ENCODE measurements at places on chromosomes 6 and 20.

- DNase-seq: no peak
Measured at GRCh38 chr20:38434301-38434741, 807 bp downstream of the SNHG17 start.

DNA sequence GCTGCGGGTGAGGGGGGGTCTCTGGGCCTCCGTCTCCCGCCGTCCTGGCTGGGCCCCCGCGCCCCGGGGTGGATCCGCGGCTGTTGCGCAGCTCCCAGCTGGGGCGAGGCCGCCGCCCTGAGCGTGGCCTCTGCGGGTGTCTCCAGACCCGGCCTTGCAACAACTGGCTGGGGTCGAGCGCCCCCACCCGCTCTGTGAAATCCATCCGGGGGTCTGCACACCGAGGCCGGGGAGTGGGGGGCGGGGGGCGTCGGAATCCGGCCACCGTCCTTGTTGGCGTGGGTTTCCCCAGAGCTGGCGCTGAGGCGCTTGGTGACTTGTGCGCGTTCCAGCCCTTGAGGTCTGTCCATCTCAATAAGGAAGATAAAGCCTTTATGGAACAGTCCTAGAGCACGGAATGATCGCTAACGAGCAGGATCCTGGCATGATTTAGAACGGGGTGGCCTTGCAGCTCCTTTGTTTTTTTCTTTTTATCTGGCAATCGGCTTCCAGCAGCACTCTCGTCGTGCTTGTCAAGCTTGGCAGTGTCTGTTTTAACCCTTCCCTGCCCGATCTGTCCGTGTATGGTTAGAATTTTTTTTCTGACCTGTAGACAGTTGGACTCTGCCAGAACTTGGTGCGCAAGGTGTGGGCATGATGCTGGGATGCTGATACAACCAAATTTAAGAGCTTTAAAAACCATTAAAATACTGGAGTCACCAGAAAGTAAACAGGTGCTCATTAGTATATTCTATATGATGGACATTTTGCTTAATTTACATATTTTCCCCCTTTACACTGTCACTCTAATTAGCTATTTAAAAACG is 675 bp downstream of the DSTN start:
- DNase-seq: no peak

GRCh38 chr20:13659288-13659687 is 20.6 kb upstream of the TASP1 start:
- DNase-seq: no peak

GRCh38 chr20:54013471-54013870 is 56.9 kb downstream of the BCAS1 start:
- DNase-seq: no peak

DNA sequence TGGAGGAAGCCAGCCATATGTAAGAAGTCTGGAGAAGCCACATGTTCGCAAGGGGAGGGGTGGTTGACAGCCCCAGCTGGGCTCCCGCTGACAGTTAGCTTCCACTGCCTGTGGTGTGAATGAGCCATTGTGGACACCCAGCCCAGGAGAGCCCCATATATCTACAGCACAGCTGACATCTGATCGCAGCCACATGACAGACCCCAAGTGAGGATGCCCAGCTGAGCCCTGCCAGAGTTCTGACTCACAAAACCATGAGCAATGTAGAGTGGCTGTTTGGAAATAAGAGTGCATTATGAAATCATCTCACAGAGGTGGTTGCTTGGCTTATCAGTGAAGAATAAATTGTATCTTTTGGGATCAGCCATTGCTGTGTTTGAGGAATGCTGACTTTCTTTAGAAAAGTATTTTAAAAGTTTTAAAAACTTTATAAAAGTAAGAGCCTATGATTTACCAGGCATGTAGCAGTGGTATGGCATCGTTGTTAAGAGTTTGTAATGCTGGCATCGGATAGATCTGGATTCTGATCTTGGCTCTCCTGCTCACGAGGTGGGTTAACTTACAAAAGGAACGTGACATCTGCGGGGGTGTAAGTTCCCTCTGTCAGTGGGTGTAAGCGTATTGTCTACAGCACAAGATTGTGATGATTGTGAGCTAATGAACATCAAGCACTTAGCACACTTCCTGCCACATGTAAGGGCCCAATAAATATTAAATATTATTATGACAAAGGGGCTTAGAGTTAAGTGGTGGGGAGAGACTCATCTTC is 24.1 kb downstream of the CFAP61 start:
- no peak for DNase-seq

DNA sequence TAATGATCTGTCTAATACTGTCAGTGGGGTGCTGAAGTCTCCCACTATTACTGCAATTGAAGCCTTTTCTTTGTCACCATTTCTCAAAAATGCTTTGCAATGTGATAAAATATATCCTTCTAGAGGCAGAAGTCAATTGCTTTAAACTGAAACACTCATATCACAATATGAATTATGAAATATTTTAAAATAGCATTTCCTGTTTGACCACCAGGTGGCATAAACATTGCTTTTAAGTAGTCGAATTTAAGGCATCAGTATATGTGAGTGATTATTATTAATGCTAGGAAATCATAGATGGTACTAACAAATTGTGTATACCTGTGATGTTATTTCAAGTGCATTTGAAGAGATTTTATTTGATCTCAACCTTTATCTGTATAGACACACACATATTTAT is 87.5 kb downstream of the MEI4 start:
- DNase-seq: no peak

DNA sequence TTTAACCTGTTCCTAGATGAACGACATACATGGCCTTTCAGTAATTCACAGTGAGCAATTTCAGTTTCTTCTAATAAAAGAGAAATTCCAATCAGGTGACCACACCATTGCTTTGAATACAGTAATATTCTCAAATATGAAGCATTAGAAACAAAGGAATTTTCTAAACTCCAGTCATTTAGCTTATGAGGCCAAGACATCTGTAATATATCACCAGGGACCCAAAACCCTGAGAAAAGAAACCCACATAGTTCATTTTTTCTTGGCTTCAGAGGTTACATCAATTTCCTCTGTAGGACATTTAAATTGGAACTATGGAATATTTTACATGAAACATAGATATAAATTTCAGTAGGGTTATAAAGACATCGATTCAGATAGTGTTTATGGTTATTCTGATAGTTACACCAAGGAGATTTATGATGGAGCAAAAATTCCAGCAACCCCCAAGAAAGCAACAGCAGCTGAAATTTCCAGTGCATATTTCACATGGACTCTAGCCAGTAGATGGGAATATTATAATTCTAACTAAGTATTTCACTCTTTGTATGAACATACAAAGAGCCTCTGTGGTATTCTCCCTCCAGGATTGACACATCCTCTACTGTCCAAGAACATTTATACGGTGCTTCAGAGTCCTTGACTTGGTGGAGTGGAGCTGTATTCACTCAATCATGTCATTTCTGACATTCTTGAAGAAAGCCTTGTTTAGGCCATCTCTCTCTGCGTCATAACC is 82.9 kb downstream of the ADGRG6 start:
- DNase-seq: no peak

GRCh38 chr6:20447581-20448132 is 46.0 kb downstream of the E2F3 start:
- DNase-seq: no peak

DNA sequence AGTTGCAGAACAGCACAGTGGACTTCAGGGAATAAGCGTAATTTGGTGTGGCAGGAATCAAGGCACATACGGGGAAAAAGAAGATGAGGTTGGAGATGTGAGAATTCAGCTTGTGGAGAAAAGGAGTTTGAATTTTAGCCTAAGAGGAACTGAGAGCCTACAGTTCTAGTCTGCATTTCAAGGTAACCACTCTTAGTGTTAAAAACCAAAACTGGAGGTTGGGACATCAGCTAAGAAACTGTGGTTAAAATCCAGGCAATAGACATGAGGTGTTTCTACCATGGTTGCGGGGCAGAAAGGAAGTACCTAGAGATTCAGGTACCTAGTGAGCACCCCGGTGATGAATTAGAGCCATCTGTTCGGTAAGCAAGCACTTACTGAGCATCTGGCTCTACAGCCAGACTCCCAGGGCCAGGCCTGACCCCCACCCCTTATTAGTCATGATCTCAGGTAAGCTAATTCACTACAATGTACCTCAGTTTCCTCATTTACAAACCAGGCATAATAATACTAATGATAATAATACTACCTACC is 44.4 kb downstream of the FAXC start:
- no peak for DNase-seq

GRCh38 chr6:49556429-49556837 is 6.0 kb downstream of the C6orf141 start:
- no peak for DNase-seq

GRCh38 chr6:124719913-124720312 is 242.3 kb upstream of the RNF217 start:
- no peak for DNase-seq

- no peak for DNase-seq
Measured at GRCh38 chr20:50491926-50492634, 18.1 kb upstream of the PTPN1 start.

- DNase-seq: no peak
Measured at GRCh38 chr20:41902346-41902745, 284.2 kb upstream of the CHD6 start.

DNA sequence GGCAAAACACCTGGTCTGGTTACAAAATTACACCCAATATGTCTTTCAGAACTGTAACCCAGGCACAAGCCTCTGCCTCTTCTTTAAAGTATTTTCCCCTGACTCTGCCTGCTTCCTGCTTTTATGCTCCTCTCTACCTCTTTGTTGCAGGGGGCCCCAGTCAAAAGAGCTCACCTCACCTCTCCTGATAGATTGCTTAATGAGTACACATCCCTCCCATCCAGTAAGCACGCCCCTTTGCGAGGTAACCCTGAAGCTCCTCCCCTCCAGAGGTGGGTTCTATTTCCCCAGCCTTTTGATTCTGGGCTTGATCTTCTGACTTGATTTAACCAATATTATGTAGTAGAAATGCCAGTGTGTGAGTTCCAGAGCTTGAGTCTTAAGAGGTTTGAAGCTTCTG is 56.6 kb upstream of the EYA2 start:
- no peak for DNase-seq

DNA sequence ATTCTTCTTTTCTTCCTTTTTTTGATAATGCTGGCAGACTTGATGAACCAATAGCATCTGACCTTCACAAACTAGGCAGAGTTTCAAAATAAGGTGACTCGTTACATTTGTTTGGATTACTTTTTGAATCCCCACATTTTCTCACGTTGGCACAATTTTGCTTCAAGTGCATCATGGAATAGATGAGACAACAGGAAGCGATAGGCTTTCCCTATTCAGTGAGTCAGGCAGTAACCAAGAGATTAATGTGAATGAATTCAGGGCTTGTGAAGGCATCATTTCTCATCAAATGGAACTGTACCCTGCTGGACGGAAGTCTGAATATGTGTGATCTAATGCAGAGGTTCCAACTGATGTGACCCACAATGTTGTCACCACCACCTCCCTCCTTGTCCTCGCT is 10.7 kb downstream of the RFPL4B start:
- no peak for DNase-seq

DNA sequence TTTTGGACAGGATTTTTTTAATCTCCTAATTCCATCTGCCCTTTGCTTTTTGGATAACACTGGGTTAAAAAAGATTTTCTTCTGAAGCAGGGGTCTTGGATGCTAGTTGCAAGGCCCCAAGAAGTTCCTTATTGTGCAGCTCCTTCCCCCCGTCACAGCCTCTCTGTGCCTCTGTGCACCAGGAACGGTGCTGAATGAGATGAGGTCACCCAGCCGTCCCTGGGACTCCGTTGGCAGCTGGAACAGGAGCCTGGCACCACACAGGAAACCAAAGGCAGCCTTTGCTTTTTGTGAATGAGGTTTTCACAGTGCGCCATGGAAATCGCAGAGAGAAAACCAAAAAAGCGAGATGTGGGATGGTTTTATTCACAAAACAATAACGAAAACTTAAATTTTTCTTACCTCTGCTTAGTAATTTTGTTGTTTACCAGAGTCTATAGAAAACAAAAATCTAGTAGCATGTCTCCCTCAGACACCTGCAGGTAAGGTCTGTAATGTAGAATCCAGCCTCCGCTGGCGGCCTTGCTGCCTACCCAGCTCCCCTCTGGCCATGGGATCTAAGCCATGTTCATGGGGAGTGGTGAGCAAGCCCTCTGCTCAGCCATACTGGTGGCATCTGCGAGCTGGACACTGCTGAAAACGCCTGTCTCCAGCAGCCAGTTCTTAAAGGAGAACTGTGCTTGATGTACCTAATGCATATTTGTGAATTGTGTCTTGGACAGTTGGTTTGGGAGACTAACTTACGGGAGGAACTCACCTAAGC is 40.4 kb upstream of the SYNJ2 start:
- no peak for DNase-seq

- no peak for DNase-seq
Measured at GRCh38 chr20:60102665-60103210, 144.5 kb downstream of the CDH26 start.

DNA sequence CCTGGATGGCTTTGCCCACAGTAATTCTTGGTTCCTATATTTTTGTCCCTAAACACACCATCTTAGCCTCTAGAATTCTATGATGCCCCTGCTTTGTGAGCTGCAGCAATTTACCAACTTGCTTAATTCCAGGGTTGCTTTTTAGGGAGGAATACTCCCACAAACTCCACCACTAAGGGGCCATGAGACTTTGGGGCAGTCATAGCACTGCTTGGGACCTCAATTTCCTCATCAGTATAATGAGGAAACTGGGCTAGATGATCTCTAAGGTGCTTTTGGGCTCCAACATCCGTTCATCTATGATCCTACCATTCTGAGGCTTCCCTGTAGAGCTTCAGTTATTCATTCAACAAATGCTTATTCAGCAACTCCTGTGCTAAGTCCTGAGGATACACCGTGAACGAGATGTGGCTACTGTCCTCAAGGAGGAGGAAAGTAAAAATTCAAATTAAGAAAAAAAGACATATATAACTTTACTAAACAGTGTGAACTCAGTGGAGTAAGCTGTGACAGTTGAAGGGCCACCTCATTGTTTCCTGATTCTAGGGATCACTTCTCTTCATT is 75.3 kb downstream of the PRDM1 start:
- no peak for DNase-seq

DNA sequence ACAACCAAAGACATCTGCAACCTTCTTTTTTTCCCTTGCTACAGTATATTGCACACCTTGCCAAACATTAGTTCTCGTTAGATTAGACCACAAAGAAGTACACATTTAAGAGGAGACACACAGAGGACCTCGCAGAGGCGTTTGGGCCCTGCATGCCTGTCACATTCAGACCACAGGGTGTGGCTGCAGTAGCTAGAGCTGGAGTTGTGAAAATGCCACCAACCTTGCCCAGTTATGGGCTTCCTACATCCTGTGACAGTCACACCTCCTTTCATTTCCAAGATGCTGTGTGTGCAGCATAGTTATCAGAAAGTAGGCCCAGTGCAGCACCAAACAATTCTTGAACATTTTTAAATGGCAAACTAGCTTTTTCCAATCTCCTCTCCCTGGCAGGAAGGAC is 2.4 kb downstream of the SYNE1 start:
- no peak for DNase-seq

GRCh38 chr6:43996618-43997344 is 130.5 kb downstream of the MRPL14 start:
- no peak for DNase-seq

- DNase-seq: no peak
Measured at GRCh38 chr20:56516631-56517030, 7.9 kb upstream of the FAM209A start.

- no peak for DNase-seq
Measured at GRCh38 chr6:166726201-166726600, 99.2 kb upstream of the RPS6KA2 start.
